ENCODE measurements at places on chromosomes 5 and 9.
A peak's percentile ranks its signal among the peaks of the same experiment; 100 is the strongest.

DNA sequence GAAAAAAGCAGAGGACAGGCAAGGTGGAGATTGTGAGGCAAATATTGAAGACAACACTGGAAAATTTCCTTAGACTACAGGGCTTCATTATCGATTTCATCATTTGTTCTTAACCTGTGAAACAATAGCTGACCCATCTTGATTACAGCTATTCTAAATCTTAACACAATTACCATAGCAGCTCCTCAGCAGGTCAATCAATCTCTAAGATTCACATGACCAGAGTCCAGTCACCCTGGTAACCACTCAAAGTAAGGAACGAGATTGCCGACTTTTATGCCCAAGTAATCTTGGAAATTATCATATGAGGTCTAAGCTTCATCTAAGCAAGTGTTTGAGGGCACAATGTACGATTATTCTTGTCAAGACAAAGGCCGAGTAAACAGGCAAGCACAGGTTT lies 93.8 kb downstream of the TTC39B start:
- DNase-seq: no peak

DNA sequence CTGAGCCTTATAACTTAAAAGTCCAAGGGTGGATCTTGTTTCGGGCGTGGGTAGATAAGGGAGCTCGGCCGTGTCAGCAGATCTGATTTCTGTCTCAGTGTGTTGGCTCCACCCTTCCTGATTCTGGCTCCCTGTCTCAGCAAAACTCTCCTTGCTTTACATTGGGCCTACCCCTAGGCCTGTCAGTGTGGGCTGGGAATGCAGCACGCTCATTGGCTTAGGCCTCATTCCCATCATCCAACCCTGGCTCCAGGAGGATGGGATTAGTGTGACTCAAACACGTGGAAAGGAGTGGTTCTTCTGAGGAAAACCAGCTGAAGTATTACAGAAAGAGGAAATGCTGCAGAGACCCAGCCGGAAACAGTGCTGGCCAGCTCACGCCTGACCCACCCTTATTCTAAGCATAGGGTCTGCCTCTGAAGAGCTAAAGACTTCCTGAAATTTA lies 59.9 kb downstream of the ZFAND5 start:
- DNase-seq: peak; percentile 97

GRCh38 chr5:73444499-73445438 lies 3.8 kb downstream of the FOXD1 start:
- no peak for DNase-seq

- DNase-seq: no peak
These were observed 102.6 kb downstream of the CDC42SE2 start for GRCh38 chr5:131366428-131366827.

GRCh38 chr5:40266952-40267351 lies 412.8 kb upstream of the PTGER4 start:
- no peak for DNase-seq

GRCh38 chr5:54388811-54389210 lies 66.7 kb upstream of the HSPB3 start:
- no peak for DNase-seq

GRCh38 chr5:168659286-168659847 lies 80.2 kb upstream of the PANK3 start:
- DNase-seq: no peak

DNA sequence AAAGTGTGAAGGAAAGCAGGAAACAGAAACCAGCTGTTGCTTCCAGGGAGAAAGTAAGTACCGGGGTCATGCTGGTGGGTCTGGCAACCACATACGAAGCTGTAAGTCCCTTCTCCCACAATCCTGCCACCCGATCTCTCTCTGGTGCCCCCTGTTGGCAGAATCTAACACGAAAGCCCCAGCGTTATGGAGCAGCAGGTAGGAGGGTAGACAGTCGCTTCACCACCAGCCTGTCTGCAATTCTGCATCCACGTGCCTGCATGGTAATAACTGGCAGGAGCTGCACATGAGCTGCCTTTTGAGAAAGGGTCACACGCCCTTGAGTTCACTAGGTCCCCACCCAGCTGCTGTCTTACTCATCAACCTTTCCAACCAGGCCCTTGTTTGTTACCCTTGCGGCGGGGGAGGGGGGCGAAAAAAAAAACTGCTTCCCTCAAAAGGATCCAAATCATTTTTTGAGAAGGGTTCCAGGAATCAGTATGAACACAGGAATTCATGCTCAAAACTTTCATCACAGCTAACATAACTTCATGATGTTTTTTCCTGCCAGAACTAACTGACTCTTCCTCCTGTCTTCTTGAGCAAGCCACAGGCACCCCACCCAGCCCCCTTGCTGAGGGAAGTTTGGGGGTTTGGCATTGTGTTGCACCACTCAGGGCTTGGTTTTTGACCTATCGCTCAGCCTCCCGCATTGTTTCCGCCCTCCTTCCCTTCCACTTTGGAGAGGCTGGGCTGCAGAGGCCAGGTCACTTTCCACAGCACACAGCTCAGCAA lies 19.6 kb upstream of the TMEM252 start:
- DNase-seq: peak; percentile 24

DNA sequence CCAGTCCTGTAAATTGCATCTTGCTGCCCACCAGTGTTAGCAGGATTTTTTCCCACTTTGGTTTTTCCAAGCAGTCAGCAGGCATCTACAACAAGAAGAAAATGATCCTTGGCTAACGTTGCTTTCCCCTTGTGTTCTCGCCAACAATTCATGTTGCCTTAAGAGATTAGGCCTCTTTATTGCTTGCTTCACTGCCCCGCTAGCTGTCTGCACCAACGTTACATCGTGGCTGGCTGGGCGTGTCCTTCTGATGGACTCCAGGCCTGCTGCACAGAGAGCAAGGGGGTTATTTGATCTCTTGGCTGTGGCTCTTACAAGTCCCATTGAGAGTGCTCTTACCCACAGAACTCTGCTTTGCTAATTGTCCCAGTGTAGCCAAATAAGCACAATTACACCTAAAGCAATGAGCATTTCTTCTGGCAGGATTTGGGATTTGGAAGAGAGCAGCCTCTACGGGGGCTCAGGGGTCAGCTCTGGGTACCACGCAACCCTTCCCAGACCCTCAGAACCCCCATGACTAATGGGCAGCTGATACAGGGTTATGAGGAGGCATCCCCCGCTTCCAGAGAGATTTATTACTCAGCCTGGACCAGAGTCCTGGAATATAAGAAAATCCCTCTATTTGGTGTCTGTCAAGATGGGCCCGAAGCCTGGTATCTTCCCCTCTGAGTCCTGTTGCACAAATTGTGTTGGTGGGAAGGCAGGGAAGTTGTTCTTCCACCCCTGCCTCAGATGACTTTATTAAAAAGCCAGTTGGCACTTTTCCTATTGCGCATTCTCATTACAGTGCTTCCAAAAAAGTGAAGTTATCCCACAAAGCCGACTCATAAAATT lies 17.6 kb downstream of the DCANP1 start:
- no peak for DNase-seq

DNA sequence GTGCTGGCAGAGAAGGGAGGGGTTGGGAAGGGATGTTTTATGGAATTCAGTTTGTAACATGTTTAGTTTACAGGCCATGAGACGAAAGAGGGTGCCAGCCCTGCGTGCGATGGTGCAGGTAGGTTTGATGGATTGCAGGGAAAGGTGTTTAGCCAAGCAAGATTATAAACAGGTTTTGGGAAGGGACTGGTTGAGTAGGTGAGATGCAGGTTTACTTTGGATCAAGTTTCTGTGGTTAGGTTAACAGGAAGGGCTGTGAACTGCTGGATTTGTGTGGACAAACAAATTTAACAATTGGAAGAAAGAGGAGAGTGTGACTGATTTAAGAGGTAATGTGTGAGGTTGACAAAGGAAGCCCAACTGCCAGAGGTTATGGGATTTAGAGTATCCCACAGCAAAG lies 32.6 kb upstream of the GPX3 start:
- no peak for DNase-seq

DNA sequence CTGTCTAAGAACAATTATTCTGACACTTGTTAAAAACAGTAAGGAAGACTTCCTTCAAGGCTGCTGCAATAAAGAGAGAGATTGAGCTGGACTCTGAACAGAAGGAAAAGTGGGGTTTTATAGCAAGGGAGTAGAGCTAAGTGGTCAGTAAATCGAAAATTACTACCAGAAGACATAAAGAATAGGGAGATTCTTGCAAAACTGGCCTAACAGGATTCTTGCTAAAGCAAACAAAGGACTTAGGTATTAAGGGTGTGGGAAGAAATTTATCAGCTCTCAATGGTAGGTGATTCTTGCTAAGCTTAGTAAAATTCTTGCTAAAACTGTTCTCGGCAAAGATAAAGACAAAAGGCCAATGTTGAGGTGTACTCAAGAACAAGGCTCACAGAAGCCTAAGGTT lies 300.5 kb downstream of the SLCO4C1 start:
- peak; percentile 2 for DNase-seq

- DNase-seq: no peak
These were observed 35.2 kb upstream of the PITX1 start for GRCh38 chr5:135069016-135069770.

DNA sequence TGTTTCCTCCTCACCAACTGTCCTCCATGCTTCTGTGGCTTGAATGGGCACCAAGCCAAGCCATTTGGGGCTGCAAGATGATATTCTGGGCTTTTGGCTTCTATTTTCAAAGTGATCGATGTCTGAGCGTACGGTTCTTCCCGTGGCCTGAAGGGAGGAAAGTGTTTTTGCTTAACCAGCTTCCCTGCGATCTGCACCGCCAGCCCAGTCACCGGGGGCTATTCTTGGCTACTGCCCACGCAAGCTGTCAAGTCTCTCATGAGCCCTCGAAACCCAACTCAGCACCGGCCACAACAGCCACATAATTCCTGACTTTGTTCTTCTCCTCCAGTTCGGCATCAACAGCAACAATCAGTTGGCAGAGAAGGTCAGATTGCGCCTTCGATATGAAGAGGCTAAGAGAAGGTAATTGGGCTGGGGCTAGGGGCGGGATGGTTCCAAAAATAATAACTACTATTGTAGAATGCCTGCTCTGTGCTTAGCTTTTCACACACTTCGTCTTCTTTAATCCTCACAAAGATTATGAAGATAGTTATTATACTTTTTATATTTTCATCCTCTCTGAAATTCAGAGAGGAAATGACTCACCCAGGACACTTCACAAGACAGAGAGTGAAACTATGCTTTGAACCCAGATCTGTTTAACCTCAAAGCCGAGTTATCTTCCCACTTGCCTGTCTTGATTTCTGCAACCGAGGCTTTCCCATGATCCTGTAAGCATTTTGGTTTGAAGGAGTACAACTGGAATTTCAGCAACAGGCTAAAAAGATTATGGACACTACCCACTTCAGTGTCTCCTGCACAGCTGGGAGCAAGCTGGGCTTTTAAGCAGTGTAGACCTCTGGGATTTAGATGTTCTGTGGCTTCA lies 76.4 kb upstream of the RARS1 start:
- DNase-seq: peak; percentile 33

- no peak for DNase-seq
These were observed 121.5 kb downstream of the EHMT1 start for GRCh38 chr9:137740312-137740711.

GRCh38 chr5:133336121-133336968 lies 276.0 kb downstream of the FSTL4 start:
- no peak for DNase-seq

DNA sequence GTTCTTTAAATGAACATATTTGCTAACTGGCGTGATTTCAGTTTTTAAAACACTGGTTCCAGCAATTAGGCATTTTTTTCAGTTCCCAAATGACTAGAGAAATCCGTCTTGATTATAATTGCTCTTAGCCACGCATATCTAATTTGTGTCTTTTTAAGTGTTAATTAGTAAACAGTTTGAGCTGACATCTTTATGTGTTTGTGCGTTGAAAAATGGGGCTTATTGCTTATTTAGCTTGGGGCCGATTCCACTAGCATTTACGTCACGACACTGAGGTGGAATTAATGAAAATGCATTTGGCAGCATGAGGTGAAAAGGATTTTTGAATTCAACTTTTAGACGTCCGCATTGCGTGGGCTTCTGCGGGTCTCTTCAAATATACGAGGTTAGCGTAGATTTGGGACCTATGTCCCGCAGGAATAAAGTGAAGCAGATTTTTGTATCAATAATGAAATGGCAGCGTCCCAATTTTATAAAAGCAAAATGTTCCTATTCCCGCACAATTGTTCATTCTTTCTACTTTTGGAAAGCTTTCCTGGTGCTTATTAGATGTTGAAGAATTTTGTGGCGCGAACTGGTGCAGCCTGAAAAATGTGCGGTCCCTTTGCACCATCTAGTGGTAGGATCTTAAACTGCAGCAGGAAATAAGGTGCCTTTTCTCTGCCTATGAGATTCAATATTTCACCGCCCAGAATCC lies 122.7 kb upstream of the LMX1B start:
- peak; percentile 66 for DNase-seq

DNA sequence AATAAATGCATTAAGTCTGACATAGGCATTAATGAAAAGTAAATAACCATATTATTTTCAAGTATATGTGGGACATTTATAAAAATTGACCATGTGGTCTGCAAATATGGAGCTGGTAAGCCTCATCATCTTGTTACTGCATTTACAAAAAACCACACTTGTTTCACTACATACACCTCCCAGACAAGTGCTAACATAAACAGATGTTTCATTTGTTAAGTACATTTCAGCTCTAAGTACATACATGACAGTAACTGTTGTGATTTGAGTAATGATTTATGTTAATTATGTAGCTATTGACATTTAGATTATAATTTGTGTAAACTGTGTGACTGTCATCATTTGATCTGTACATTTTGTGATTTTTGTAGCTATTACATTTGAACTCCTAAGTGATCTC lies 13.9 kb downstream of the IDNK start:
- no peak for DNase-seq

GRCh38 chr5:175447571-175447970 lies 3.6 kb upstream of the DRD1 start:
- DNase-seq: no peak

DNA sequence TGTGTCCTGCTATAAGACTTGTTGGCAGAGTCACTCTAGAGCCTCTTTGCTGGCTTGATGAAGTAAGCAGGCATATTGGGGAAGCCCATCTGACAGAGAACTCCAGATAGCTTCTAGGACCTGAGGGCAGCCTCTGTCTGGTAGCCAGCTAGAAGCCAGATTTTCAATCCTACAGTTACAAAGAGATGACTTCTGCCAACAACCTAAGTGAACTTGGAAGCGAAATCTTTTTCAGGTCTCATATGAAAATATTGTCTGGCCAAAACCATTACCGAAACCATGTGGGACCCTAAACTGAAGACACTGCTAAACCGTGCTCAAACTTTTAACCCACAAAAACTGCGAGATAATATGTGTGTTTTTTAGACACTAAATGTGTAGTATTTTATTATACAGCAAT lies 140.9 kb downstream of the MRPS30 start:
- no peak for DNase-seq

GRCh38 chr9:109791747-109792146 lies 11.7 kb downstream of the PALM2AKAP2 start:
- DNase-seq: no peak
